ENCODE measurements at places on chromosomes 6 and 20.

- H3K4me3 ChIP-seq: no peak overlapping the region
- H3K4me1 ChIP-seq: no peaks in the 10 kb centered on the region
- H3K27ac ChIP-seq: no peak overlapping the region
- no peaks in the 10 kb centered on the region for H3K27me3 ChIP-seq
Measured at GRCh38 chr6:78484198-78485064, 382.9 kb upstream of the IRAK1BP1 start.

- peak overlapping the region; percentile 18 for H3K4me3 ChIP-seq
- no peak for DNase-seq
- H3K4me1 ChIP-seq: peaks cover 37% of the 10 kb centered on the region
- peaks cover 26% of the 10 kb centered on the region for H3K36me3 ChIP-seq
- peak overlapping the region; percentile 19 for H3K27ac ChIP-seq
- no peaks in the 10 kb centered on the region for H3K27me3 ChIP-seq
Measured at GRCh38 chr20:1632178-1632577, 12.4 kb upstream of the SIRPB1 start.

DNA sequence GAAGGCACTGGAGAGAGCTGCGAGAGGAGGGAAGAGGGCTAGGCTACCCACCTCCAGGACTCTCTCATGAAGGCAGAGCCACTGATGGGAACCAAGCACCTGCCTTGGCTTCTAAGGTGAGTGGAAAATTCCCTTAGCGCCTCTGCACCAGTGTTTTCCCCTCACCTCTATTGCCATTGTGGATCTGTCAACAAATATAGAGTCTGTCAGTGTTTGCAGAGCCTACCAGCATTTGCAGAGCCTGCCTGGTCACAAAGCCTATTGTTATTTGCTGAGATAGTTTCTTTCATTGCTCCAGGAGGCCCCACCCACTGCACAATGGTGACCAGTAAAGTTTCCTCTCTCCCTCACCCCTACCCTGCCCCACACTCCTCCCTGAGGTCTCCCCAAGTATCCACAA is 141.9 kb downstream of the MRPL14 start:
- no peak overlapping the region for H3K4me3 ChIP-seq
- no peak overlapping the region for H3K27ac ChIP-seq
- no peaks in the 10 kb centered on the region for H3K4me1 ChIP-seq
- no peak for DNase-seq
- H3K27me3 ChIP-seq: no peaks in the 10 kb centered on the region
- no peaks in the 10 kb centered on the region for H3K36me3 ChIP-seq

- DNase-seq: no peak
- no peak overlapping the region for H3K27ac ChIP-seq
- no peak overlapping the region for H3K4me3 ChIP-seq
- no peaks in the 10 kb centered on the region for H3K27me3 ChIP-seq
Measured at GRCh38 chr6:41492261-41492891, 53.8 kb upstream of the FOXP4 start.

GRCh38 chr6:139126255-139126654 is 8.6 kb upstream of the HECA start:
- H3K4me3 ChIP-seq: peak overlapping the region; percentile 13
- H3K27ac ChIP-seq: peak overlapping the region; percentile 55
- peaks cover 57% of the 10 kb centered on the region for H3K4me1 ChIP-seq
- no peaks in the 10 kb centered on the region for H3K27me3 ChIP-seq

- DNase-seq: no peak
- H3K36me3 ChIP-seq: no peaks in the 10 kb centered on the region
- H3K4me1 ChIP-seq: no peaks in the 10 kb centered on the region
- H3K27me3 ChIP-seq: no peaks in the 10 kb centered on the region
Measured at GRCh38 chr20:57561356-57562279, 708 bp downstream of the PCK1 start.

DNA sequence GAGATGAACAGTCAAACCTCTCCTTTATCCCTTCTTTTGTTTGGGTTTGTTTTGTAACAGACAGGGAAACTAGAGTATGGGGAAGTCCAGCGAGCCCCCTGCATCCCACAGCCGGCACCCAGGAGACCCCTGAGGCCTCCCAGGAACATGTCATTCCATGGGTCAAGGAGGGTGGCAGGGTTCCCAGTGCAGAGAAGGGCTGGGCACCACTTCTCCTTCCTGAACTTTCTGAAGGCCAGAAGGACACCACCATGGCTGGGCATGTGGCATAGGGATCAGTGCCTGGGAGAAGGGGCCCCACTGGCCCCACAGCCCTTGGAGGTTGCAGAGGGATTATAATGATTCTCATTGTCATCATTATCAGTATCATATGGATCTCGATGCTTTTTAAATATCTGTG is 13.9 kb upstream of the CST7 start:
- no peak for DNase-seq
- H3K27me3 ChIP-seq: no peaks in the 10 kb centered on the region
- H3K36me3 ChIP-seq: no peaks in the 10 kb centered on the region
- H3K27ac ChIP-seq: no peak overlapping the region
- H3K4me3 ChIP-seq: no peak overlapping the region
- H3K4me1 ChIP-seq: peaks cover 24% of the 10 kb centered on the region

DNA sequence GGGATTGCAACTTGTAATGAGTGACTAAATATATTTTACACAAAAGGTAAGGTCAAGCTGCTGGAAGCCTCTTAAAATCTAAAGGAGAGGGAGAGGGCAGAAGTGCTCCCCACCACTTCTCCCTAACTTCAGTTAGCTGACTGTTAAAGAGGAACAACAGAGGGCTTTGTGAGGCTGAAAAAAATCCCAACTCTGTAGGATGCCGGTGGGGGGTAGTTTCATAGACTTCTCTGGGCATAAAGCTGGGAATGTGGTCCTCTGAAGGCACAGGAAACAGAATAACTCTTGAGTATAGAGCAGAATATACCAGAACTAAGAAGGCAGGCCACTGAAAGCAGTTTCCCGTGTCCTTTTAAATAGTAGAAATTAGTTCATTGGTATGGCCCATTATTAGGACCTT is 71.6 kb downstream of the KIF6 start:
- H3K4me3 ChIP-seq: no peak overlapping the region
- DNase-seq: no peak
- H3K4me1 ChIP-seq: no peaks in the 10 kb centered on the region
- H3K27ac ChIP-seq: no peak overlapping the region
- H3K36me3 ChIP-seq: no peaks in the 10 kb centered on the region

- no peaks in the 10 kb centered on the region for H3K27me3 ChIP-seq
- no peak overlapping the region for H3K27ac ChIP-seq
- no peak overlapping the region for H3K4me3 ChIP-seq
- peaks cover 20% of the 10 kb centered on the region for H3K4me1 ChIP-seq
Measured at GRCh38 chr6:166907373-166907841, 48.9 kb downstream of the RNASET2 start.

DNA sequence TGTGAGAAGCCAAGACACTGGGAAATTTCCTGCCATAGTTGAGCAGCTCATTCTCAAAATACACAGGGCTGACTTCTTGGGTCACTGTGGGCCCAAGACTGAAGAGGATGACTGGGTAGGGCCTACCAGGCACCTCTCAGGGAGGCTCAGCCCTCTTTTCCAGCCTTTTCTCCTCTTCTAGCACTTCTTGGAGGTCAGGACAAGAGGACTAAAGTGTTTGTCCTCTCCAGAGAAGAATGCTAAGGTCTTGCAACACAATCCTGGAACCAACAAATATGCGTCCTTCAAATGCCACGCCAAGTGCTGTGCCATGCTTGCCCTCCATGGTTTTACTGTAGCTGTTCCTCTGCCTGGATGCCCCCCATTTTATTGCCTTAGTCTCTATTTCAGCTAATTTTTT is 3.3 kb upstream of the LRRN4 start:
- H3K4me3 ChIP-seq: no peak overlapping the region
- H3K36me3 ChIP-seq: no peaks in the 10 kb centered on the region
- H3K27ac ChIP-seq: no peak overlapping the region
- no peaks in the 10 kb centered on the region for H3K4me1 ChIP-seq

DNA sequence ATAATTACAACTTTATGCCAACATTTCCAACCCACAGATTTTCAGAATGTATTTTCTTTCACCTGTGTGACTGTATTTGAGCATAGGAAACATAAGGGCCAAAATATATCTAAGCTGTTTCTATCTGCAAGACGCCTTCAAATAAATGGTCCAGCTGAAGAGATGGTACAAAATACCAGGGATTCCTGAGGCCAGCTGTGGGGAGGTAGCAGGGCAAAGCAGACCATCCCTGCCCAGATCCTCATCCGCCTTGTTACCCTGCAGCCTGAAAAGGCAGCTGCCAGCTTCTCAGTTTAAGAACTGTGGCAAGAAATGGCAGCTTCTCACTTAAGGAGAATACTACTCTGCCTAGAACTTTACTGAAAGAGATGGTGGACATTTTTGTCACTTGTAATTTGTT is 143.3 kb downstream of the KHDC1L start:
- DNase-seq: no peak
- no peak overlapping the region for H3K4me3 ChIP-seq
- H3K36me3 ChIP-seq: no peaks in the 10 kb centered on the region
- H3K27ac ChIP-seq: no peak overlapping the region
- H3K27me3 ChIP-seq: no peaks in the 10 kb centered on the region
- H3K4me1 ChIP-seq: no peaks in the 10 kb centered on the region

- H3K4me1 ChIP-seq: no peaks in the 10 kb centered on the region
- no peak overlapping the region for H3K4me3 ChIP-seq
- no peak for DNase-seq
- H3K36me3 ChIP-seq: peaks cover 86% of the 10 kb centered on the region
- H3K27me3 ChIP-seq: no peaks in the 10 kb centered on the region
- no peak overlapping the region for H3K27ac ChIP-seq
Measured at GRCh38 chr20:35005463-35005961, 49.8 kb downstream of the MYH7B start.

DNA sequence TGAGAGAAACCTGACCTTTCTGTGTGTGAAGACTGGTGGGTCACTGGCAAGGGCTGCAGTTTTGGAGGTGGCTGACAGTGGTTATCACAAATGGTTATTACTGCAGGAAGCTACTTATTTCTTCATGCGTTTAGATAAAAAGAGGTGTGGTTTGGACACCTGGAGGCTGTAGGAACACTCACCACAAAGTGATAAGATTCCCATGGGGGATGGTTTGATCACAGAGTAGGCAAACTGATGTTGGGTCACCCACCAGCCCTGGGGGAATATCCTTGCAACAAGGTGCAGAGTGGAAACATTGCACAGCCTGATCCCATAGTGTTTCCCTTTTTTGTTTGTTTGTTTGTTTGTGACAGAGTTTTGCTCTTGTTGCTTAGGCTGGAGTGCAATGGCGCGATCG is 33.9 kb upstream of the RNGTT start:
- no peak for DNase-seq
- no peak overlapping the region for H3K27ac ChIP-seq
- no peaks in the 10 kb centered on the region for H3K27me3 ChIP-seq
- no peak overlapping the region for H3K4me3 ChIP-seq
- H3K36me3 ChIP-seq: no peaks in the 10 kb centered on the region
- H3K4me1 ChIP-seq: no peaks in the 10 kb centered on the region

DNA sequence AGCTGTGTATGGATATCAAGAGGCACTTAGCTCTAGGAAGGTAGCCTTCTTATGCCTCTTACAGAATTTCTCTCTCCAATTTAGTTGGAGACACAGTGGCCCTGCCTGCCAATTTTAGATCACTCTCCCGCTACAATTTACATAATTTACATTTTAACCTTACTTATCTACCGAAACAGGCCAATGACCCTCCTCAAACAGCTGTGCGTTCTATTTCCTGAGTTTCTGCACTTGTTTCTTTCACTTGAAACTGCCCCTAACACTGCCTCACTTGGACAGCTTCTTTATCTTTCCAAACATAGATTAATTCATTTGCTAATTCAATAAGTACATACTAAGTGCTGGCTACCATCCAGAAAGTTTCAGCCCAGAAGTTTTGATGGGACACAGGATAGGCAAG is 52.9 kb upstream of the HDDC2 start:
- no peaks in the 10 kb centered on the region for H3K4me1 ChIP-seq
- H3K27me3 ChIP-seq: no peaks in the 10 kb centered on the region
- no peak overlapping the region for H3K27ac ChIP-seq
- H3K4me3 ChIP-seq: no peak overlapping the region
- H3K36me3 ChIP-seq: no peaks in the 10 kb centered on the region
- DNase-seq: no peak

- H3K4me1 ChIP-seq: no peaks in the 10 kb centered on the region
- H3K36me3 ChIP-seq: no peaks in the 10 kb centered on the region
- H3K27ac ChIP-seq: no peak overlapping the region
- H3K27me3 ChIP-seq: no peaks in the 10 kb centered on the region
- DNase-seq: no peak
Measured at GRCh38 chr20:61027218-61027617, 224.8 kb upstream of the CDH4 start.

DNA sequence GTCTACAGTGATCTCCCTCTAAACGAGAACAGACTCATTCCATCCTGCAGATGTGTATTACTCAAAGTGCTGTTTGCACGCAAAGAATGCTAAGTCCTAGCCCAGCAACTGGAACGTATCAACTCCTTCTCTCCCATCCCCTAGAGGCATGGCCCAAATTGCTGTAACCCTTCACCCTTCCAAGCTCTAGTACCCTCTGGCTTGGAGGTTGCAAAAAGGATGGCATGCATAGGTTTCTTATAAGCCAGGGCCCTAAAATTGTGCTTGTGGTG is 71.5 kb upstream of the TGM3 start:
- no peaks in the 10 kb centered on the region for H3K4me1 ChIP-seq
- H3K27me3 ChIP-seq: no peaks in the 10 kb centered on the region
- no peak for DNase-seq
- no peak overlapping the region for H3K4me3 ChIP-seq
- no peaks in the 10 kb centered on the region for H3K36me3 ChIP-seq

GRCh38 chr6:90375681-90376439 is 79.2 kb upstream of the BACH2 start:
- no peaks in the 10 kb centered on the region for H3K36me3 ChIP-seq
- DNase-seq: no peak
- peaks cover 4% of the 10 kb centered on the region for H3K27me3 ChIP-seq
- H3K27ac ChIP-seq: no peak overlapping the region

GRCh38 chr6:47380251-47380650 is 70.5 kb upstream of the TNFRSF21 start:
- H3K36me3 ChIP-seq: no peaks in the 10 kb centered on the region
- no peak overlapping the region for H3K27ac ChIP-seq
- no peaks in the 10 kb centered on the region for H3K4me1 ChIP-seq
- H3K27me3 ChIP-seq: no peaks in the 10 kb centered on the region
- no peak for DNase-seq
- no peak overlapping the region for H3K4me3 ChIP-seq

GRCh38 chr6:91483415-91484105 is 896.7 kb upstream of the MAP3K7 start:
- no peaks in the 10 kb centered on the region for H3K36me3 ChIP-seq
- no peaks in the 10 kb centered on the region for H3K27me3 ChIP-seq
- DNase-seq: no peak
- no peaks in the 10 kb centered on the region for H3K4me1 ChIP-seq

DNA sequence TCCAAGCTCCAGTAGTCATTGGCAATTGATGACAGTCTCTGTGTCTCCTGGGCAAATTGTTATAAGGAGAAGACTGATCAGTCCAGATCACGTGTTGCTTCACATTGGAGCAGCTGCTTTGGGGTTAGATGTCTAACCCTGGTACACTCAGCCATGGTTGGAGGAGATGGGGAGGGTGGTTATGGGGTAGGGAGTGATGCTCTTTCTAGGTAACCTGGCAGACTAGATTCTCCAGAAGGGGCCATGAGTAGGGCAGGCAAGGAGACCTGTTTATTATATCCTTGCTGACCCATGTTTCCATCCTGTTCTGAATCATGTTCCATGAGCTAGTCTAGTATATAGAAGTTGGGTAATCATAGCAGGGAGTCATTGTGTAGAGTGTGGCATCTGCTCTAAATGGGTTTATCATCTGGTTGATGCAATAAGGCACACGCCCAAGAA is 50.8 kb upstream of the BACH2 start:
- DNase-seq: no peak
- H3K27ac ChIP-seq: no peak overlapping the region
- peaks cover 5% of the 10 kb centered on the region for H3K27me3 ChIP-seq
- H3K4me3 ChIP-seq: no peak overlapping the region

- peaks cover 22% of the 10 kb centered on the region for H3K36me3 ChIP-seq
- H3K27ac ChIP-seq: no peak overlapping the region
- DNase-seq: no peak
- no peaks in the 10 kb centered on the region for H3K27me3 ChIP-seq
- H3K4me3 ChIP-seq: no peak overlapping the region
Measured at GRCh38 chr6:35415065-35415891, 36.9 kb upstream of the FANCE start.
